Activated gamma-delta T cell (primary cell): ENCODE measurements at places on chromosomes 12 and 14.

DNA sequence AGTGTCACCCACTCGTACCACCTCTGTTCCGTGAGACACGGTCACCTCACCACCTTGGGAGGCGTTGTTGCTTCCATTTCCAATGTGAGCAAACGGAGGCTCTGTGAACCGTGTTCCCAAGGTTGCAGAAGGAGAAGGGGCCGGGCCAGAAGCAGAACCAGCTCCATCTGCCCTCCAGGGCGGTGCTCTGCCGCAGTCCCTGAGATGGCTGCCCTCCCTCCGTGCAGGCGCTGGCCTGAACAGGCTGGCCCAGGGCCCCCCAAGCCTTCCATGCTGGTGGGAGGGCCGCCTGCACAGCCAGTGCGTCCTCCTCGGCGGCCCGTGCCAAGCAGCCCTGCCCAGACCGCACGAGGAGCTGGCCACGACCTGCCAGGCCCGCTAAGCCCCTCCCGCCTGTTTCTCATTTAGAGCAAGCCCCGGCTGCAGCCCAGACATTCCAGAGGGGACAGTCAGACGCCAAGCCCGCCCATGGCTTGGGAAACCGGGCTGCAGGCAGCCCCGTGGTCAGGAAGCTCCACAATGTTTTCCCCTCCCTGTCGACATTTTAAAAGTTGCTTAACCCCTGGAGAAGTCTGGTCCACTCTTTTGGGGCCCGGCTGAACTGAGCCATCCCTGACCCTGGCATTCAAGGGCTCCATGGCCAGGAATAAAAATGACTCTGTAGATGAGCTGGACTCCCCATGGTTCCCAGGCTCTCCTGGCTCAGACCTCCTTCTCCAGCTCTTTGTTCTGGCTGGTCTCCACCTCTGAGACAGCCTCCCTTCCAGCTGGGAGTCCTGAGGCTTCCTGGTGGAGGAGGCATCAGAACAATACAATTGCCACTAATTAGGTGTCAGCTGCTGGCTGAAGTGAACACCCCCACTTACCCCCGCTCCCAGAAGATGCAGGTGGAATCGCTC lies 236.0 kb downstream of the BCL11B start:
- no peak for DNase-seq

GRCh38 chr12:128570191-128571065 lies 253.3 kb downstream of the SLC15A4 start:
- DNase-seq, result no peak

DNA sequence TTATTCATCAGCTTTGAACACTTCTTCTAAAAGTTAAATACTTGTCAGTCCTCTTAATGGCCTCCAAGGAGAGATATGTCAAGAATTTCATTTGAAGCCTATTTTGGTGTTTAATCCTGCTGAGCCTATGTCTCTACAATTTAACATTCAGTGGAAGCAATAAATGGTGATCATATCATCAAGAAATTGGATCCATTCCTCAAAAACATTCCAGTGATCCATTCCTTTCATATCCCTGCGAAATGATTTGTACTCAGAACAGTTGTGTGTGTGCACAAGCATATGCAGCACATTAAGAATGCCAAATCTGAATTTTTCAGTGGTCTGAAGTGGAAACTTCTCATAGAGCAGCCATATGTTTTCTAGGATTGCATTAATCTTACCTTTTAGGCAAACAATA lies 373.7 kb upstream of the SYT1 start:
- no peak for DNase-seq

DNA sequence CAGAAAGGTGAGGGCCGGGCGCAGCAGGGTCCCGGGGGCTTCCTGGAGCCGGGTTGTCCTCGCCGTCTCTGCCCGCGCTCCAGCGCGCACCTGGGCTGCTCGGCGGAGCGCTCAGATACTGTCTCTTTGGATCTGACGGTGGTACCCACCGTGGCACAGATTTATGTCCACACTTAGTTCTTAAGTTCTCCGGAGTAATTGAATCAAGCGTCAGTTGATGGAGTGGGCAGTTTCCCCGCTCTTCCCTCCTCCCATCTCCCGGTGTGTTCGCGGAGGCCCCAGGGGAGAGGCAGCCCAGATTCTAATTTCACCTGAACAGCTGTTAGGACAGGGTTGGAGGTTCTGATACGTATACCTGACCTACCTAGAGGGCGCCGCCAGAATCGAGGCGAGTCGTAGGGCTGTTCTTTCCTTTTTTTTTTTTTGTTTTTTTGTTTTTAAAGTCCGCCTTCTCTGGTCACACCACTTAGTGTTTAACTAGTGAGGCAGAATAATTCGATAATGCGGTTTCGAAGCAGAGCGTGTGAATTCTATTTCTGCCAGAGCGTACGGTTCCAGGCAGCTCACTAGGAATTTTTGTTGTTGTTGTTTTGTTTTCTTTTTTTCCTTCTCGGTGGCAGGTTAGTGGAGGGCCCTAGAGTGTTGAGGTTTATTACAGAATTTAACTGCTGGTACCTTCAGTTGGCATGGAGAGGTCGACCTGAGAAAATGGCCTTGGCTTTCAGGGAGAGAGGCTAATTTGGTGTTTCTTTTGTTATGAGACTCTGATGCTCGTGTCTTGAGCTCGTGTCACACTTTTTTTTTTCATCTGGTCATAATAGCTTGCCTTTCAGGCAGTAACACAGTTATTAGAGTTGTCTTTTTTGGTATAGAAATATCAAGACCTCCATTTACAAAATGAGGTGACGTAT lies 22.3 kb upstream of the GNS start:
- no peak for DNase-seq
